ENCODE measurements at places on chromosomes 1 and 21.

DNA sequence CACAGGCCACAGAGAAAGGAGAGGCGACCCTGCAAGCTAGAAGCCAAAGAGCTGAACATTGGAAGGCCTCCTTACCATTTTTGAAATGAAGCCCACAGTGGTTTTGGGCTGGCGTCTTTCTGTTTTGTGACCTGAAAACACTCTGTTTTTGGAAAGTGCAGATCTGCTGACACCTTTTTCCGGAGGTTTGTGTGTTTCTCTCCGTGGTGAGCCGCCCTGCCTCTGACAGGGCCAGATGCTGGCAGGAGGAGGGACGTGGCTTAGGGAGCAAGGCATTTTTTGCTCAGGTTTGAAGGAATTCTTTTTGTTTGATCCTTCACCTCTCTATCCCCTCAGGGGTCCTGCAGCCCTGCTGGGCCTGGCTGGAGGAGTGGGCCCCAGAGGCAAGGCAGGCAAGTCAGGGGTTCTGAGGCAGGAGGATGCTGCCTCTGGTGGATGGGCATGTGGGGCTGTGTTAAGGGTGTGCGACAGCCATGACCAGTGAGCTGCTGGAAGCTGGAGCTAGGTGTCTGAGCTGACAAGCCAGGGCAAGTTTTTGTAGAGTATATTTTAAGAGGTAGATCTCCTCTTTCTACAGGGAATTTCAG, 133.8 kb downstream of the CAMTA1 start:
- no peak for DNase-seq

GRCh38 chr1:23895082-23895481, 18.1 kb downstream of the CNR2 start:
- no peak for DNase-seq

DNA sequence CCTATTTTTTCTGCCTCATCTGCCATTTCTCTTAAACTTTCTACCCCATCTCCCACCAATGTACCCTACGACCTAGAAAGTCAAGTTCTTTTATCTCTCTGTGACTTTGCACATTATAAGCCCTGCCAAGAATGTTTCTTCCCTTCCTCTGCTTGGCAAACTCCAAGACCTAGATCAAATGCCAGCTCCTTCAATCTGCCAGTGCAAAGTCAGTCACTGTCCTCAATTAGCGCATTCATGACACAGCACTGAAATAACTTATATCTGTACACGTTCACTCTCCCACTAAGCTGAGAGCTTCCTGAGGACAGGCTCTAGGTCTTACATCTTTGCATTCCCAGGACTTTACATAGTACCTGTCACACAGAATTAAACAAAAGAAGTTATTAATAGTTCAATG, 21.4 kb upstream of the LSM10 start:
- no peak for DNase-seq

GRCh38 chr1:43509007-43509739, 21.5 kb upstream of the PTPRF start:
- no peak for DNase-seq

Data from NCI-H526 (cell line).